Brain (organoid and tissue), 16 donors: ENCODE measurements at places on chromosomes 2 and 18. TPM values are rescaled to one million over a fixed set of nuclear protein-coding genes. Genes with fewer than 3 reads are reported as not detected.

GPD2 gene
- 24.4 TPM for polyA plus RNA-seq

CCDC88A gene
- polyA plus RNA-seq = 10.3 TPM

GCG gene
- not detected for polyA plus RNA-seq

THAP4 gene
- polyA plus RNA-seq = 109 TPM

DNAJC27 gene
- polyA plus RNA-seq = 4.0 TPM

NEMP2 gene
- polyA plus RNA-seq = 4.0 TPM

MAT2A gene
- polyA plus RNA-seq = 51.8 TPM

TUBA3E gene
- polyA plus RNA-seq = not detected

SPAG16 gene
- polyA plus RNA-seq = 18.5 TPM

DIPK1C gene
- 10.0 TPM for polyA plus RNA-seq

HSBP1L1 gene
- polyA plus RNA-seq = 3.3 TPM

ZEB2 gene
- 28.2 TPM for polyA plus RNA-seq

CCDC85A gene
- polyA plus RNA-seq = 4.0 TPM

DNA sequence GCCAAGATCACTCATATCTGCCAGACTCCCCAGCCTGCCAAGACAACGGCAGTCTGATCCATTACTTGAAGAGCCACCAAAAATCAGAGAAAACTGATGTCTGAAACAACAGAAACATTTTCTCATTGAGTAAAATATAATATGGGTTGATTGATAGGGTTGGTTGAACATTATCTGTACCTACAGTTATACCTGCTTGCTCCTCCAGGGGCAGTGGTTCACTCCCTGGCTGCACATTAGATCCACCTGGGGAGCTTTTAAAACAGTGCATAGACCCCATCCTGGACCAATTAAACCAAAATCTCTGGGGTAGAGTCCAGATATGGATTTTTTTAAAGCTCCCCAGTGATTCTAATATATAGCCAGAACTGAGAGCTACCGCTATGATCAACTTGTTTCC, 43.6 kb upstream of the SLC14A2 start:
- no peak for DNase-seq

GRCh38 chr18:12059334-12060181, 34.1 kb upstream of the ANKRD62 start:
- no peak for DNase-seq

- no peak for DNase-seq
Observed at GRCh38 chr2:200962811-200963123, 693 bp downstream of the ORC2 start.

- DNase-seq = peak; percentile 72
Observed at GRCh38 chr2:55923091-55923981, at the start of gene EFEMP1. EFEMP1 (minus strand) TSS chr2:55923782; CDS start chr2:55922440, 1,342 bp downstream.

- no peak for DNase-seq
Observed at GRCh38 chr2:62565309-62565908, 59.4 kb upstream of the TMEM17 start.

DNA sequence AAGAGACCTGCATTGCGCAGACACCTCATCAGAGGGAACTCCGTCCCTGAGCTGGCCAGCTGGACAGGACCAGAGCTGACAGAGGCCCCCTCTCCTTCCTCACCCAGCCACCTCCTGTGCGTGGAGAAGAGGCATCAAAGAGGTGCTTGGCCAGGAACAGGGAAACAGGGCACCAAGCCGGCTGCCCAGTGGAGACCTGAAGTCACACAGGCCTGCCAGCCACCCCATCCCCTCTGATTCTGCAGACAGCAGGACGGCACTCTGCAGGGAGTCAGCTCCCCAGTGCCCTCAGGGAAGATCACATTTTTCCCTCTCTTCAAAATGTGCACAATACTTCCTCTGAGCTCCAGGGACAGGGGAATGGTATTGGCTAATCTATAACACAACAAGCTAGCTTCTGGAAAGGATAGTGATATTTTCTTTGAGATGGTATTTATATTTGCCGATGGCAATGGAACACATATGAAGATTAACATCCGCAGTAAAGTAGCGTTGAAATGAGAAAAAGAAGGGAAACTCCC, 30.5 kb downstream of the SLC1A4 start:
- DNase-seq = no peak

- peak; percentile 55 for DNase-seq
Observed at GRCh38 chr2:10837298-10838266, 25.0 kb upstream of the PDIA6 start.

DNA sequence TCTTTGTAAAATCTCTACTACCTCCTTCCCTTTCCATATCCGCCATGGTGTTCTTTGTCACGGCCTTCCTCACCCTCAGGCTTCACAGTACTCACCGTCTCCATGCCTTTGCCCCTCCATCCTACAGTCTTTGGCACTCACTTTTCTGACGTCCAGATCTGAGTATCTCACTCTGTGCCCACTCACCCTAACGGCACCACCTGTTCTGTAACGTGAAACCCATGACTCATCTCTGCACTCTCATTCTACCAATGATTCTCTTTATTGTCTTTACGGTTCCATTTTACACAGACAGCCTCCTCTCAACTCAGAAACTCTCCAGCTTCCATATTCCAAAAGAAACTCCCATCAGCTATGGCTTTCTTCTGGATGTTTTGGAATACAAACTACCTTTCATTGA, 56.7 kb downstream of the NETO1 start:
- no peak for DNase-seq

GRCh38 chr2:241569831-241570281, 11.3 kb downstream of the BOK start:
- DNase-seq = no peak

- DNase-seq = no peak
Observed at GRCh38 chr2:113806217-113806913, 49.9 kb upstream of the SLC35F5 start.

DNA sequence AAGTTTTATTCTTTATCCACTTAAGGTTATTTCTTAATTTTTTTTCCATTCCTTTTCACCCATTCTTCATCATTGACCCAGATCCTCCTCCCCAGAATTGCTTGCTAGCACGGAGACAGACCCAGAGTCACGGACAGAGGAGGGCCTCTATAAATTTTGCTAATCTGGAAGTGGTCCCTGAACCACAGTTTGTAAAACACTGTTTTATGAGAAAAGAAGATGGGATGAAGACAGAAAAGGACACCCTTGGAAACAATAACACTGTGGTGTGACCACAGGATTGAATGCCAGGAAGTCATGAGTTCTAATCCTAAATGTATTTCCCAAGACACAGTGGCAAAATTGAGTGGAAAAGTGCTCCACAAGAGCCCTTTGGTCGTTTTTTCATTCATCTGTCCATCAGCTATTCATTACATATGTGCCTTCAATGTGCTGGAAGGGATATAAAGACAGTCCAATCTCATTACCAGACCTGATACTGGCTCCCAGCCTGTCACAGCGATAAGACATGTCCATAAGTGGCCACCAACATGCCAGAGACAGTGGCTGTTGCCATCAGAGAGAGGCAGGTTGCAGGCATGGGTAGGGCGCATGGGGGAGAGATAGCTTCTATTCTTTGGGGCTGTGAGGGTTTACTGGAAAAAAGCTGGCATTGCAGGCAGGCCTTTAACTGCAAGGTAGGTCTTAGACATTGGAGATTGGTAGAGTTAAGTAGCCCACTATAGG, 175.2 kb upstream of the ALPP start:
- no peak for DNase-seq

- no peak for DNase-seq
Observed at GRCh38 chr18:55501982-55502710, 85.8 kb downstream of the TCF4 start.

DNA sequence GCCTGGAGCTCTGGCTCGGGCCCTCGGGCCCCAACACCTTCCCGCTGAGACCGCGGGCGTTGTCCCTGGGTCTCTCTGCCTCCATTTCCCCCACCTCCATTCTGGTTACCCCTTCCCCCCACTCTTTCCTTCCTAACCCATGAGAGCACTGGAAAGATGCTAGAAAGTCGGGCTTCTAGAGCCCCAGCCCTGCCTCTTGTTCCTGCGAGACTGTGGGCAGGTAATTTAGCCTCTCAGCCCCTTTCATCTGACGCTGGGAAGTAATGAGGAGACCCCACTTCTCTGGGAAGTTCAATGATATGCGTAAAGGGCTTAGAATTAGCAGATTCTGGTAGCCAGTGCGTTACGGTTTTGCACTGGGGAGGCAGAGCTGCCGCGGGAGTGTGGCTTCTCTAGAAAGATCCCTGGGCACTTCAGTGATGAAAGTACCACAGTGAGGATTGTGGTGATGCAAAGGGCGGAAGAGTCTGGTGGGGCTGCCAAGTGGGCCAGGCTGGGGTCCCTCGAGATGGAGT, 16.2 kb upstream of the ECEL1 start:
- no peak for DNase-seq

DNA sequence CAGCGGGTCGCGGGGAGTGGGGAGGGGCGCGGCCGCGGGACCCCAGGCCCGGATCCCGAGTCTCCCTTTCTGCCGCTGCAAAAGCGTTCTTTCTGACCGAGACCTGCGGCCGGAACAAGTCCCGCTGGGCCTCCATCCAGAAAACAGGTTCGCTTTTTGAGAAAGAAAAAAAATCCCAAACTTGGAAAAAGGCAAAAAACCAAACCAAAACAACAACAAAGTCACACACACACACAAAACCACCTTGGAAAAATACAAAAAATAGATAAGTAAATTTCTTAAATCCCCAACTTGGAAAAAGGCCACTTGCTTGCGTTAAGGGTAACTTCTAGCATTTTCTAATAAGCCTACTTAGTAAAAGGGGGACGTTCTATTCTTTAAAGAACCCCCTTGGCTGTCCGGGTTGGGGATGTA, 250 bp upstream of the CHST10 start:
- no peak for DNase-seq

GRCh38 chr2:210169516-210170195, 1.6 kb downstream of the KANSL1L start:
- no peak for DNase-seq

GRCh38 chr2:240982821-240983281, 15.6 kb upstream of the SNED1 start:
- no peak for DNase-seq

DNA sequence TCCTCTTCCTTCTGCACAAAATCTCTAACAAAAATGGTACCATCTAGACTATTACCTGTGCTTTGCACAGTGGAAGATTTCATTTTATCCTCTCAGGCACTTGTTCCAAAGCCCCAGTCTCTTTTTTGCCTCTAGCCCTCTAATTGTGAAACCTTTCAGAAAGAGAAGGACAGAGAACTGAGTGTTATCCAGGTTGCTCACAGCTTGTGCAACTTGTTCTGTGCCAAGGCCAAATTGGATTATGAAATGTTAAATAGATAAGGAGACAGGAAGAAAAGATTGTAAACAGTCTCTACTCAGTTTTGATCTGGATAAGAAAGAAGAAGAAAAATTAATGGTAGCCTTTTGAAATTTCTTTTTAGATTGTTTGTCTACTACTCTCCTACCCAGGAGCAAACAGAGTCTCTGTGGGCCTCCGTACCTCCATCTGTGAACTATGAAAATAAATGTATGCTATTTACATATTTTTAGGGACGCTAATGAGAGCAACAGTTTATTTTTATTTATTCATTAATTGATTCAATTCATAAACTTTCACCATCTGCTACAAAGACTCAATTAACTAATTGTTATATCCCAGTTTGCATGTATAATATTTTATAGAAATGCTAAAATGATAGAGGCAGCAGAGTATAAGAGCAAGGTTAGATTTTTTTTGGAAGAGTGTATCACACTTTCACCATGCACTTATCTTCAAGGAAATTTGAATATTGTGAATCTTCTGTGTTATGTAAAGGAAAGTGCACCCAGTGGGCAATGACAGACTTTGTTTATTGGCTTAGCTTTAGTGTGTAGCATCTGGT, 339.0 kb upstream of the ETAA1 start:
- no peak for DNase-seq

DNA sequence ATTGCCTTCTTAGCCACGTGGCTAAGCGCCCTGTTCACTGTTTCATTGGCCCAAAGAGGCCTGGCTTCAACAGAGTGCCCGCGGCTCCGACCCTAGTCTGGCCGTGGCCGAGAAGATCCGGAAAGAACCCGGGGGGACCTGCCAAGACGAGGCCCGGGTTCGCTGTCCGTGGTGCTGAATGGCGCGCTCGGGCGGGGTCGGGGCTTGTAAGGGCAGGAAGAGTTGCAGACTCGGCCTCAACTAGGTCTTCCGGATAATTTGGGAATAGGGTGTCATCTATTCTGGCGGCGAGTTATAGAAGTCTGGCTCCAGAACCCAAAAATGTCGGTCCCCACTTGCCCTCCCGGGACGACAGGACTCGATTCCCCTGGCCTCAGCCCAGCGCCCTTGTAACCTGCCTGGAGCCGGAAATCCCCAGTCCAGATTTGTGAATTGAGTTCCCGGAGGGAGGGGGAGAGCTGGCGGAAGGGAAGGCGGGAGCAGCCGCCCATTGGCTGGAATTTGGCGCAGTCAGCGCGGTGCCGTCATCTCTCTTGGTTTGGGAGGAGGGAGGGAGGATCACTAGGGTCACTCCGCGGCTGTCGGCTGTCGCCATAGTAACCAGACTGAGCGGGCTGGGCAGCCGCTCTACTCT, 3.5 kb downstream of the CDK5R2 start:
- DNase-seq = peak; percentile 98

- no peak for DNase-seq
Observed at GRCh38 chr2:10215393-10215935, 87.2 kb upstream of the HPCAL1 start.

GRCh38 chr18:60664736-60665135, 292.2 kb upstream of the MC4R start:
- DNase-seq = no peak

- DNase-seq = no peak
Observed at GRCh38 chr2:143480601-143481236, 351.5 kb downstream of the ARHGAP15 start.

DNA sequence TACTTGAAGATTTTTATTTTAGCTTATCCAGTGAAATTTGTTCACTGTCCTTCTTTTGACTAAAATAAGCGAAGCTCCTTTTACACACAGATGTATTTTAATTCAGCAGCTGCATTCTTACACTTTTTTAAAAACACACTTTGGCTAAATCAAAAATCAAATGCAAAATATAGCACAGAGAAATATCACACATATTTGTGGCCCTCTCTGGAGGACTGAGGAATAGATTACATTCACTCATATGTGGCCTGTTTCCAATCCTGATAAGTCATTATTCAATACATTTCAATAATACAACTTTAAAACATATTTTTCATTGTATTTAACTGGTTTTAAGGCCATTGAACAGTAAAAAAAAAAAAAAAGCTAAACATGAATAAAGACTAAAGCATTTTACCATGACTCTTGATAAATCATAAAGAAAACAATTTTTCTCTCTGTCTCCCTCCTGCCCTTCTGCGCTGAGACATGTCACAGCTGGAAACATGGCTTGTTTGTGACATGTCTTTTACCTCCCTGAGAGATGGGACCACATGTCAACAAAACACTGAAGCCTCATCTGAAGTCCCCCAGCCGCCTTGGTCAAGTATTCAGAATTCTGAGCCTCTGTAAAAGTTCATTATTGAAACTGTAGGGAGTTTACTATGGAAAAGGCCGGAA, 221.0 kb downstream of the ZNF407 start:
- no peak for DNase-seq
